Activated T-helper 9 cell treated with anti-CD3 and anti-CD28 coated beads, Interleukin-2, amount 50 U/mL, for 16 hours (primary cell): ENCODE measurements at places on chromosomes 3 and 15.

GRCh38 chr15:83694015-83694414 is 40.1 kb downstream of the ADAMTSL3 start:
- no peak for DNase-seq

- no peak for DNase-seq
Measured at GRCh38 chr15:25936004-25936403, 72.9 kb upstream of the ATP10A start.

GRCh38 chr3:127990051-127990450 is 62.2 kb upstream of the SEC61A1 start:
- no peak for DNase-seq

GRCh38 chr15:89101302-89102193 is 13.3 kb downstream of the ABHD2 start:
- no peak for DNase-seq

GRCh38 chr3:124609402-124609801 is 120.8 kb upstream of the UMPS start:
- DNase-seq, result no peak

DNA sequence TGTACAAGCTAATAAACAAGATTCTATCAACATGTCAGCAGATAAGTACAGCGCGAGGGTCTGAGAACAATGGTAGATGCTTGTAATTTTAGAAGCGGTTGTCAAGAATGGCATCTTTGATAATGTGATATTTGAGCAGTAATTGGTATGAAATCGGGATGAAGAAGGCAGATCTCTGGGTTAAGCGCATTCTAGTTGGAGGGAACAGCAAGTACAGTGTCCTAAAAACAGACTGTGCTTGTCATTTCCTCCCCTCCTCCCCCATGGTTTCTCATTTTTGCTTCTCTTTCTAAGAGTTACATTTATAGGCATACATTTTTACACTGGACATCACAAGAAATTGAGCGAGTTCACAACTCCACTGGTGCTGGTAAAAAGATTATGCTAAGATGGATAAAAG is 23.3 kb downstream of the TGFBR2 start:
- DNase-seq, result no peak

DNA sequence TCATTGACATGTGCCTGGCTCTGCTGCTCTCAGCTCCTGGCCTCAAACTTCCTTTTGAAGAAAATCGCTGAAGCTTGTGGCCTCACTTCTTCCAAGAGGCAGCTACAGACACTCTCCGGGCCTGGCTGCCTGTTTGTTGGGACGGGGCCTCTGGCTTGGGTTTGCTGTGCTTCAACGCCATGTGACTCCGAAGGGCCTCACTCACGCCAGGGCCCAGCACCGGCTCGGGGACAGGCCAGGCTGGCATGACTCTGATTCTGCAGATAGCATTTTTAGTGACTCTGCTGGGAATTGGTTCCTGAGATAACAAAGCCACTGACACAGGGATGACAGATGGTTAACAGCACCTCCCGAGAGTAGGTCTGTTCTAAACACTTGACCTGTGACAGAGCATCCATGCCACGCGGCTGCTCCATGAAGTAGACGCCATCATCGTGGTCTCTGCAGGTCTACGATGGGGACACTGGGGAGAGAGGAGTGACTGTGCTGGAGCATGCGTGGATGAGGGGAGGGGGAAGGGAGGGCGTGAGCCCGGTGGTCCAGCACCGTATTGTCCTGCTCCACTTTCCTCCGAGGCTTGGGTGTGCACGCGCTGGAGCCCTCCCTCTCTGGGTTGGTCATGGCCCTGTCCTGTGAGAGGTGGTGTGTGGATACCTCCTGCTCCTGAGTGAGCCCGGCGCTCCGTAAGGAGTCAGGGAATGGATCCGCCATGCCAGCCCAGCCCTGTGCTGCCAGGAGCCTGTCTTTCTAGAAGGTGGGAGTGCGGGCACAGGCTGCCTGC is 133.6 kb downstream of the TJP1 start:
- no peak for DNase-seq

GRCh38 chr3:107426223-107426622 is 49.0 kb downstream of the CCDC54 start:
- DNase-seq, result no peak

DNA sequence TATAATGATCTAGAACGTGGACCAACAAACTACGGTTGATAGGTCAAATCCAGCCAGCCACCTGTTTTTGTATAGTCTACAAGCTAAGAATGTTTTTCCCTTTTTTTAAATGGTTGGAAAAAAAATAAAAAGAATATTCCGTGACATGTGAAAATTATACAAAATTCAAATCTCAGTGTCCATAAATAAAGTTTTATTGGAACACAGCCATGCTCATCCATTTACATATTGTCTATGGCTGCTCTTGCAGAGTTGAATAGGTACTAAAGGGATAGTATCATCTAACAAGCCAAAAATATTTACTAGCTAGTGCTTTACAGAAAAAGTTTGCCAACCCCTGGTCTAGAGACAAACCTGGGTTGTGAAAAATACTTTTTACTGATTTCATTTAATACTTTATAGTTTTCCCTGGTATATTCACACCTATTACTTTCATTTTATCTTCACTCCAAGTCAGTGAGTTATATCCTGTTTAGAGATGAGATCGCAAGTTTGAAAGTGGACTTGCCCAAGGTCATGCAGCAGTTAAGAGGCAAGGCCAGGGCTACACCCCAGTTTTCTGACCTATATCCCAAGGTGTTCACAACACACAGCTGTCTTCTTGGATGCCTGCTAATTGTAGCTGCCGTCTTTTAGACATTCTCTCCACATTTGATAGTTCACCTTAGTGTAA is 58.4 kb downstream of the IGF2BP2 start:
- no peak for DNase-seq

GRCh38 chr3:89332386-89332785 is 225.0 kb downstream of the EPHA3 start:
- no peak for DNase-seq

GRCh38 chr3:173109143-173109542 is 31.9 kb downstream of the SPATA16 start:
- DNase-seq, result no peak

DNA sequence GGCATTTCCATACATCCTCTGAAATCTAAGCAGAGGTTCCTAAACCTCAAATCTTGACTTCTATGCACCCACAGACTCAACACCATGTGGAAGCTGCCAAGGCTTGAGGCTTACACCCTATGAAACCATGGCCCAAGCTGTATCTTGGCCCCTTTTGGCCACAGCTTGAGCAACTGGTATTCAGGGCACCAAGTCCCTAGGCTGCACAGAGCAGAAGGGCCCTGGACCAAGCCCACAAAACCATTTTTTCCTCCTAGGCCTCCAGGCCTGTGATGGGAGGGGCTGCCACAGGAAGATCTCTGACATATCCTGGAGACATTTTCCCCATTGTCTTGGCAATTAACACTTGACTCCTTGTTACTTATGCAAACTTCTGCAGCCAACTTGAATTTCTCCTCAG is 54.4 kb upstream of the IL12A start:
- DNase-seq, result no peak

- DNase-seq, result no peak
Measured at GRCh38 chr15:49887659-49888322, 231.2 kb downstream of the ATP8B4 start.

DNA sequence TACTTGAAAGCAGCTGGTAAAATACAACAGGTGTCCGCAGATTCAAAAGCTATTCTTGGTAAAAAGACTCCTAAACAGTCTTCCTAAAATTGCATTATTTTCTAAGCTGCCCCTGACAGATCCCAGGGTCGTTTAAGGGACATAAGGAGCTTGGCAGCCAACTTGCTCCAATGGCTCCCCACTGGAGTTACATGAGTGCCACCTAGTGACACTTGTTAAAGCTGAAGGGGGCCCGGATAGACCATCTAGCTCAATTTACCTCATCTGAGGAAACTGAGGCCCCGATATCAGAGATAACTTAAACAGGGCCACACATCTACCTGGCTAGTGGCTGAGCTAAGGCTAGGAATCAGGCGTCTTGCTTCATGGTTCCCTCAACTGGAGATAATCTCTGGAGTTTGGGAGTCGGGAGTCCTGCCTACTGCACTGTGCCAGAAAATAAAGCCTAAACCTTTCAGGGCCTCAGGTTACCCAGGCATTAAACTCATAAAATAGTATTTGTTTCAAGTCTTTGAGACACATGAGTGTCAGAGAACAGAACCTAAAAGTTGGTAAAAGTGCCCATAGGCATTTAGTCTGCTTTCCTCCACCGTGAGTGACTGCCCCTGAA is 6.5 kb upstream of the TBC1D23 start:
- no peak for DNase-seq

DNA sequence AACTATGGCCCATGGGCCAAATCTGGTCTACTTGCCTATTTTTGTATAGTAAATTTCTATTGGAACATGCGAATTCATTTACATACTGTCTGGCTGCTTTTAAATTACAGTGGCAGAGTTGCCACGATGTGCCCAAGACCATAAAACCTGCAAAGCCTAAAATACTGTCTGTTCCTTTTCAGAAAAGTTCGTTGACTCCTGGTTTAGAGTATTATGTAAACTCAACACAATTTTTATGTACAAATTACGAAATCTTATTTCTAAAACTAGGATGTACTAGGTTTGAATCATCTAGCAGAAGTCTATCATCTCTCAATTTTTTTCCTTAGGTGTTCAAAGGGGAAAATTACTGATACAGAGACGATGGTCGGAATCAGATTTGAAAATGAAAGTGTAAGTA is 26.9 kb downstream of the SENP2 start:
- DNase-seq, result no peak

GRCh38 chr15:58605931-58606530 is 143.5 kb downstream of the ADAM10 start:
- no peak for DNase-seq

DNA sequence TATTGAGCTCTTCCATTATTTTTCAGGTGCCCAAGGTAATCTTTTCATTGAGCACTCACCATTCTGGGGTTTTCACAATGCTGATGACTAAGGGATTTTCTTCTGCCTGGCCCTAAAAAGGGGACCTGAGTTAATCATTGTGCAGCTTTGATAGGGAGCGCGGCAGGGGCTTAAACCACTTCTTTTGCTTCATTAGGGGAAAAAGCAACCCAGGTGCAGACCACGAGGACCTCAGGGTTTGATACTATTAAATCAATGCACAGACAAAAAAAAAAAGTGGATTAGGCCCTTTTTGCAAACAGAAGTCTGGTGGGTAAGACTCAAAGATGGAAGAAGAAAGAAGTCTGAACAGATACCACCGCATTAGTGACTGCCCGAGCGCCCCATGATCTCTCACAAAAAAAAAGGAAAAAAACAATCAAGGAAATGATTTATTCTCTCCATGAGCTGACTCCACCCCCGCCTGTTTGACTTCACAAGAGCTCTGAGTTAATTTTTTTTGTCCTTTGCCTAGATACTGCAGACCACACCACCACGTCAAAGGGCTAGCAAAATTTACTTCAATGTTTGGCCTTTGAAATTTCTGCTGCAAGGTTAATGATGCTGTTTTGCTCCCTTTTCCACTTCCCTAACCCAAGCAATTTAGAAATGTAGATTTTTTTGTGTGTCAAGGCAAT is 78.0 kb upstream of the FEZF2 start:
- DNase-seq, result no peak

- no peak for DNase-seq
Measured at GRCh38 chr3:111238885-111239284, 167.3 kb downstream of the NECTIN3 start.

DNA sequence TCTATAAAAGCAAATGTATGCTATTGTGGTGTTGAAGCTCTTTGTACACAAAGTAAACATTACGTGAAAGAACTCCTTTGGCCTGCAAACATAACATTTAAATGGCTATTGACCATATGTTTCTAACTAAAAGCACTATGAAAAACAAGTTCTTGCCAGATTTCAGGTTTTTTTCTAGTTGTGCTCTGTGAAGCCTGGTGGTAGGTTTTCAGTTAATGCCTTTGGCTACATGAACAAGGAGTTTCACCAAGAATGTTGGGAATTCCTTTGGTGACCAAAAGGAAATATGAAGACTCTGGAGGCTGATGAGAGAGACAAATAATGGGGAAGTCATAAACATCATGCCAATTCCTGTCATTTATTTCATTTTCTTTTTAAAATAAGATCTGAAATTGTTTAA is 66.0 kb downstream of the RBMS3 start:
- no peak for DNase-seq
